ENCODE measurements at places on chromosomes 1 and 21.
A peak's percentile ranks its signal among the peaks of the same experiment; 100 is the strongest.

GRCh38 chr1:25562928-25563283 lies 19.5 kb downstream of the LDLRAP1 start:
- DNase-seq = no peak

- DNase-seq = no peak
Measured at GRCh38 chr1:156664046-156664766, 13.0 kb downstream of the NES start.

GRCh38 chr21:40373761-40374160 lies 473.2 kb downstream of the DSCAM start:
- no peak for DNase-seq

- no peak for DNase-seq
Measured at GRCh38 chr1:33743221-33743998, 120.5 kb upstream of the HMGB4 start.

- no peak for DNase-seq
Measured at GRCh38 chr1:185603158-185603557, 131.0 kb upstream of the HMCN1 start.

DNA sequence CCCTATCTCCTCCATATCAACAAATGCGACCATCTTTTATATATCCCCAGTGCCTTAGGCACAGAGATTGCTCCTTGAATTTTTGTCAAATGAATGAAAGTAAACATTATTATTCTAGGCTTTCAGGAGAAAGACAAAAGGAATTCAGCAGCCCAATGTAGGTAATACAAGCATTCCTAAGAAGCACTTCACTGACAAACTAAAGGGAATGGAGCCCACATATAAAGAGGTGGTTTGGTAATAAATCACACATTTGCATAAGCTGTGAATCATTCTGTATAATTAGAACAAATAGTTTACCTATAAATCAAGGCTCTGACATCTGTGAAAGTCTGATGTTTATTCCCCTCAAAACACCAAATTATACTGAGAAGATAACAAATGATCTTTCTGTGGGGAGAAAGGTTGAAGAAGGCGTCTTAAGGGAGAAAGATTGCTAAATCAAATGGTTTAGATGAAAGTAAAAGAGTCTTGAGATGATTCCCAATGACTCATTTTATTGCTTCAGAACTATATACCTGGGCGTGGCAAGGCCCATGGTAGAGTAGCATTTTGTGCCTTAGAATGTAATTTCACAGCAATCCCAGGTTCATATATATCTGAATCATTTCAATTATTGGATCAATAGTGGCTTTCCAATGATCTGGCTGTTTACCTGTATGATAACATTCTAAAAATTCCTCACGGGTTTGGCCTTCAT lies 558.1 kb downstream of the AGBL4 start:
- no peak for DNase-seq

DNA sequence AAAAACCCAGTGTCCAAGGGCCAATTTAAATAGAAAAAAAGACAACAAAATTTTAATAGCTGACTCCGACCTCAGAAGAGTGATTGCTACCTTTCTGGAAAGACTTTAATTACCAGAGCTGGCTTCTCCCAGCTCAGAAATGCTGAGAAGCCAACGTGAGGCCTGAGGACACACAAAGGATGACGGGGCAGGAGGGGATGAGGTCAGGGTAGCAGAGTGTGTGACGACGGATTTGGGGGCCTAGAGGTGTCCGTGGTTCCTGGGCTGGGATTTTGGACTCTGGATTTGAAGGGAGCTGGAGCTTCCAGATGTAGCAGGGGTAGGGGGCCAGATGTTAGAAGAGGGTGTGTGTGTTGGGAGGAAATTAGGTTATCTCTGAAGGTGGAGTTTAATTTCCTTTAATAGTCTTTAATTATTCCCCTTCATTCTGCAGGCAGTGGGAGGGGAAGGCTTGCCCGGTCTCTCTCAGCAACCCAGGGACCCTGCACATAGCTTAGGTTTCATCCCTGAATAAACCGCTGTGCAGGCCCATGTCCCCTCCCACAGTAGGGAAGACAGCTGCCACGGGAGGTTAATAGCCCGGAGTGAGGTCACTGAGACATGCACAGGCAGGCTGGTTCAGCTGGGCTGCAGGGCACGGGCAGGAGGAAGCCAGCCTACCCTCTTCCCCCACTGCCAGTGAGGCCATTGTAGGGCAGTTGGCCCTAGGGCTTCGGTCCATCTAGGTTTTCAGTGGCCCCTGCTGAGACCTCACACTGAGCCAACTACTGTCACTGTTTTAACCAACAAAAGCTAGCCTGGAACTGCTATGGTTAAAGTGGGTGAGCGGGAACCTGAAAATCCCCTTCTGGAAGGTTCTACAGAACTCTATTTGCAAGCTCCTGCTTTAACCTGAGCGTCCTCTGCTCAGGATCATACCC lies 3.8 kb upstream of the PADI3 start:
- DNase-seq = no peak

DNA sequence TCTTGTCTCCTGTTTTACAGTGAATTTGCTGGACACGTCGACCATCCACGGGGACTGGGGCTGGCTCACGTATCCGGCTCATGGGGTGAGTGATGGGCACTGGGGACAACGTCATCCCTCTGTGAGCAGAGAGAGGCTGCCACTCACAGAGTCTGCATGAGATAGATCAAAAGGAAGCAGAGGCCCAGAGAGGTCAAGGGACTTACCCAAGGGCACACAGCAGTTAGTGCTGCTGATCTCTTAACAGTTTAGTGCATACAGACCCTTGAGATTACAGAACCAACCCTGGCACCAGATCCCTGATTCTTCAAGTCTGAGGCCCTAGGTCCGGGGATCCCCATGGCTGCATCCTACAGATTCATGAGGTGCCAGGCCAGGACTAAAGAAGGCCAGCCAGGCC lies 6.0 kb downstream of the EPHA8 start:
- DNase-seq = no peak

GRCh38 chr1:178311164-178311563 lies 185.6 kb downstream of the CLEC20A start:
- no peak for DNase-seq

DNA sequence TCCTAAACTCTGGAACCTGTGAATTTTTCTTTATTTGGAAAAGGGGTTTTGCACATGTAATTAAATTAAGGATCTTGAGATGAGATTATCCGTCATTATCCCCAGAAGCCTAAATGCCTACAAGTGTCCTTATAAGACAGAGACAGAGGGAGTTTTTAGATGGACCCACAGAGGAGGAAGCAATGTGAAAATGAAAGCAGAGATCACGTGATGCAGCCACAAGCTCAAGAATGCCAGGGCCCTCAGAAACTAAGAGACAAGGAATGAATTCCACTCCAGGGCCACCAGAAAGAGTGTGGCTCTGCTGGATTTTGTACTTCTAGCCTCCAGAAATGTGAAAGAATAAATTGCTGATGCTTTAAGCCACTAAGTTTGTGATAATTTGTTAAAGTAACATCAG lies 183.6 kb upstream of the UBE2U start:
- DNase-seq = peak; percentile 49

- DNase-seq = no peak
Measured at GRCh38 chr1:185601189-185601588, 133.0 kb upstream of the HMCN1 start.

DNA sequence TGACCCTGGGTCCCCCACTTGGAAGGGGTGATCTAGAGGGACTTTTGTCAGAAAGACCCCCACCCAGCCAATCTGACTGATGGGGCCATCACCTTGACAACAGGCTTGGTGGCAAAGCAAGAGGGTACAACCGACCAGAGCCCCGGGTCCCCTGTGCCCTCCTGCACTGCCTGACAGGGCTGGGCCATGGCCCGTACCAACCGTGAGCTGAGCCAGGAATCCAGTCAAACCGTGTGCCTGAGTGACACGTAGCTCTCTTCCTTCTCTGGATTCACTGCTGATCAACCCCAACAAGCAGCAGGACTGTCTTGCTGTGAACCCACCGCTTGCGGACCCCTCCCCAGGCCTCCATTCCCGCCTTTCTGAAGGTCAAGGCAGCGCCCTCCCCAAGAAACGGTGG lies 27.0 kb downstream of the PDE9A start:
- DNase-seq = no peak

- DNase-seq = peak; percentile 89
Measured at GRCh38 chr1:210373878-210374599, 45.3 kb downstream of the HHAT start.

GRCh38 chr1:93124556-93125355 lies 45.7 kb downstream of the MTF2 start:
- no peak for DNase-seq

DNA sequence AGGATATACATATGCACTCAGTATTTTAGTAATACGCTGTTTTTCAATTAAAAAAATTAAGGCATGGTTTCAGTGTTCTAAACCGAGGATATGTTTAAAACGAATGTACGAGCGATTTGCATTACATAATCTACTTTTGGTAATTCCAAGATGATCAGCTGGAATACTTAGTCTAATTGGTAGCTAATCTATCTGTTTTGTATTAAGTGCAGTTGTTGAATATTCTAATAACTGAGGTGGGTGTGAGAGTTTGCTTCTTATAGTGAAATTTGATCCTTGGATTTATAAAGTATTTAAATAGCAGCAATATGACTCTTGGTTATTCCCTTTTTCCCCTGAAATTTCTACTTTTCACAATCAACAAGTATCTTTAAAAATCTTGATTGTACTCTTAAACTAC lies 1.3 kb downstream of the RNF2 start:
- no peak for DNase-seq

GRCh38 chr1:241045659-241046058 lies 311.3 kb downstream of the RGS7 start:
- DNase-seq = no peak

GRCh38 chr1:88961647-88962275 lies 30.7 kb downstream of the KYAT3 start:
- no peak for DNase-seq

DNA sequence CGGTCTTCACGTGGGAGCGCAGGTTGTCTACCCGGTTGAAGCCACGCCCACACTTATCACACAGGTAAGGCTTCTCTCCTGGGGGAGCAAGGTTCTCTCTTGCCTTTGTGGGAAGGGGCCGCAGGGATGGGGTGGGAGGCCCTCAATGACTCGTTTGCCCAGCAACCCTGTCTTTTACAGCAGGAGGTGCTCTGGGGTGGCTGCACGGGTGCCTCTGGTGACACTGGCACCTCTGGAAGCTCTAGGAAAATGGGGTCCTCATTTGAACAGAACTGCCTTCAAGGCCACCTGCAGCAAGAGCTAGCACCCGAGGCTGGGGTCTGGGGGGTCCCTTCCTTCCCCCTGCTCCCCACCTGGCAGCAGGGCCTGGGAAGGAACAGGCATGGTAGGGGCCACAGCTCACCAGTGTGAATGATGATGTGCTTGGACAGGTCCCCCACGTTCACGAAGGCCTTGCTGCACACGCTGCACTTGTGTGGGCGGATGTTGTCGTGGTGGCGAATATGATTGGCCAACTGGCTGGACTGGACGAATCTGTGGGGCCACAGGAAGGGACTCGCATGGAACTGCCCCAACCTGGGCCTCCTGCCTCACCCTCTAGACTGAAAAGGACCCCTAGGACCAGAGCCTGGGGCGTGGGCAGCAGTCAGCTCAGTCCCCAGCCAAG lies 33.1 kb downstream of the ZBTB17 start:
- no peak for DNase-seq

GRCh38 chr1:2345297-2346075 lies 45.9 kb downstream of the MORN1 start:
- no peak for DNase-seq

All from GM04503 (cell line).